ENCODE measurements at places on chromosomes 5 and 9. TPM values are rescaled to one million over a fixed set of nuclear protein-coding genes. Genes with fewer than 3 reads are reported as not detected.

CNTNAP3B gene
- 9.9 TPM for total RNA-seq

PCDHGA10 gene
- total RNA-seq = 1.7 TPM

C9orf152 gene
- total RNA-seq = 0.07 TPM

KCNIP1 gene
- total RNA-seq = not detected

ATP10B gene
- 15.2 TPM for total RNA-seq

SPINK13 gene
- not detected for total RNA-seq

PDGFRB gene
- total RNA-seq = under 0.01 TPM

FGF10 gene
- not detected for total RNA-seq

RASGRF2 gene
- total RNA-seq = 1.0 TPM
